RPMI7951 (cell line): ENCODE measurements at places on chromosomes 13 and 19. TPM values are rescaled to one million over a fixed set of nuclear protein-coding genes. Genes with fewer than 3 reads are reported as not detected.

DNA sequence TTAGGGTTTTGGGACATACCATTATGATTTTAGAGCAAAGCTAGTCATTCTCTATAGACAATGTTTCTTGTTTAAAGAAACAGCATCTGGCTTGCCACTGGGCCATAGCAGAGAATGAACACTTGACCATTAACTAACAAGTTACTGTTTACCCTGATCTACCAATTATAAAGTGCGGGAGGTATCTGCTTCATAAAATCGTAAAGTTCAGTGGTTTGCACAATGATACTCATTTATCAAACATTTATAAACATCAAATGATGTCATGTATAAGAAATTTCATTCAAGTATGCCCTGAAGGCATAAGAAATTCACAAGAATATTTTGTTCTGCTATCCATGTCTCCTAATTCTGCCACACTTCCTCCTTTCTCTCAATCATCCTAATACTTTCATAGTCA, 139.2 kb downstream of the PCDH20 start:
- DNase-seq, result no peak

GRCh38 chr13:45301263-45301662, 39.7 kb downstream of the TPT1 start:
- DNase-seq, result no peak

The ZNF587 gene
- 10.6 and 11.4 TPM in 2 replicates for total RNA-seq

The C19orf73 gene
- 4.4 and 5.3 TPM in 2 replicates for total RNA-seq

DNA sequence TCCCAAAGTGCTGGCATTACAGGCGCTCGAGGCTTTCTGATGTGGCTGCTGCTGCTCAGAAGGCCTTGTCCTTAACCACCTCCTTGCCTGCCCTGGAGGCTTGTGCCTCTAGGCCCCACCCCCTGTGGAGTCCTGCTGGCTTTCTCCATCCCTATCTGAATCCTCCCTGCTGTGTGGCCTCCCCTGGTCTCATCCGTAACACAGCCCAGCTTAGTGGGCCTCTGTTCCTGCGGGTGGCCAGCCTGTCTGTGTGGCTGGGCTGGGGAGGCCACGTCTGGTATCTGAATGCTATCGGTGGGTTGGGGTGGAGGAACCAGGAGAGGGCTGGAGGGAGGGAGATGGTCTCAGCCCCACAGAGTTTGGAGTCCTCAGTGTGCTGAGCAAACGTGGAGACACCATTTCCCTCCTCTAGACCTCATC, 4.7 kb downstream of the RPL28 start:
- DNase-seq, result no peak

DNA sequence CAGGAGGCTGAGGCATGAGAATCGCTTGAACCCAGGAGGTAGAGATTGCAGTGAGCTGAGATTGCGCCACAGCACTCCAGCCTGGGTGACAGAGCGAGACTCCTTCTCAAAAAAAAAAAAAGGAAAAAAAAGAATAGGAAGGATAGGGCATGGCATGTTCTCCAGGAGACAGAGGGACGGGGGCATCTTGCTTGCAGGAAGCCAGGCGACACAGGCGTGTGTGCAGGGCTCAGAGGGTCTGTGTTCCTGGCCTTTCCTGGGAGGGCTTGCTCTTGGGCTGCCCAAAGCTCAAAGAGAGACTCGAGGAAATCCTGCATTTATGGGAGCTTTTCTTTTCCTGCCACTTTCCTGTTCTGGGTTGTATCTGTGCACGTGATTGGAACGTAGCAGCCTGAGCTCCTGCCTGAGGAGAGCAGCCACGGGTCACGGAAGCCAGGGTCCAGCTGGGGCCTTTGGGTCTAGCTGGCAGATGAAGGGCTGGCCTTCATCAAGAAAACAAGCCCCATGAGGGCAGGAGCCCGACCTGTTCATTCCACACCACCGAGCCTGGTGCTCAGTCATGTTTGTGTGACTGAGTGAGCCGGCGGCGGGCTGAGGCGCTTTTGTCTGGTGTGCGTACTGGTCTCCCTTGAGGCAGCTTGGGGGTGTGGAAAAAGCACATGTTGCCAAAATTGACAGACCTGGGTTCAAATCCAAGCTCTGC, 44.5 kb downstream of the CAPN12 start:
- DNase-seq, result no peak

The ZNF575 gene
- total RNA-seq, result 0.20 TPM in 1 of 2 replicates, not detected in the other
